Stimulated activated CD4-positive, alpha-beta T cell treated with anti-CD3 and anti-CD28 coated beads, Interleukin-1b, Interleukin-23, amount 100 ng/mL, for 1 hour (primary cell): ENCODE measurements at places on chromosomes 4 and X.

GRCh38 chr4:41504167-41504818 lies 33.7 kb upstream of the LIMCH1 start:
- no peak for DNase-seq

DNA sequence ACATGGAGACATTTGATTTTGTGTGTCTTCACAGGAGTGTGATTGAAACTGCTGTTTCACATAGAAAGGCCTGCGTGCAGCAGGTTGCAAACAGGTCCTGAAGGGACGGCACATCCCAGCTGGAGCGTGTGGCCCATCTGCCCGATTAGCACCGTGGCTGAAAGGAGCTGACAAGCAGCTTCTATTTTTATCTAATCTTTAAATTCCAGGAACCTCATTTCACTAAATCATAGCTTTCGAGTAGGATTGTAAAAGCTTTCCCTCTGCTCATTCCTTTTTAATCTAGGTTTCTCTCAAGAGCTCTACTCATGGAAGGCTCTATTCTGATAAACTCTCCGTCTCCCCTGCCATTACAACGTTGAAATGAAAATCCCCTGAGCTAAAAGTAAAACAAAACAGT lies 106.8 kb downstream of the FSTL5 start:
- no peak for DNase-seq

DNA sequence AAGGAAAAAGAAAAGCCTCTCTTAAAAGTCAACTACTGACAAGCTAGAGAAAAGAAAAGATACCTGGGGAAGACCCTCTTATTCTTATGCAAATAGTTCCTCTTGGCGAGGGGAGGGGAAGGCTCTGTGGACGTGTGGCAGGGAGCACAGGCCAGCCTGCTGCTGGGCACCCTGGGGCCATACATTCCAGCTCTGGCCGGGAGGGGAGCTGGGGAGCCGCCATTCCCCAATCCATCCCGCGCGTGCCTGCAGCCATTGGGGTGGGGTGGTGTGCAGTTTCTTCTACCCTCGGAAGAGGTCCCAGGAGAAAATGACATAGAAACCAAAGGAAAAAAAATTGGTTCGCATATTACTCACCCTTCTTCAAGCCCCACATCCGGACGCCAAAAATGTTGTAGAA lies 1496.4 kb downstream of the RPA4 start:
- DNase-seq: no peak

- DNase-seq: no peak
Observed at GRCh38 chr4:81796790-81797528, 325.3 kb upstream of the RASGEF1B start.

GRCh38 chr4:156705311-156705710 lies 266.3 kb downstream of the PDGFC start:
- no peak for DNase-seq

DNA sequence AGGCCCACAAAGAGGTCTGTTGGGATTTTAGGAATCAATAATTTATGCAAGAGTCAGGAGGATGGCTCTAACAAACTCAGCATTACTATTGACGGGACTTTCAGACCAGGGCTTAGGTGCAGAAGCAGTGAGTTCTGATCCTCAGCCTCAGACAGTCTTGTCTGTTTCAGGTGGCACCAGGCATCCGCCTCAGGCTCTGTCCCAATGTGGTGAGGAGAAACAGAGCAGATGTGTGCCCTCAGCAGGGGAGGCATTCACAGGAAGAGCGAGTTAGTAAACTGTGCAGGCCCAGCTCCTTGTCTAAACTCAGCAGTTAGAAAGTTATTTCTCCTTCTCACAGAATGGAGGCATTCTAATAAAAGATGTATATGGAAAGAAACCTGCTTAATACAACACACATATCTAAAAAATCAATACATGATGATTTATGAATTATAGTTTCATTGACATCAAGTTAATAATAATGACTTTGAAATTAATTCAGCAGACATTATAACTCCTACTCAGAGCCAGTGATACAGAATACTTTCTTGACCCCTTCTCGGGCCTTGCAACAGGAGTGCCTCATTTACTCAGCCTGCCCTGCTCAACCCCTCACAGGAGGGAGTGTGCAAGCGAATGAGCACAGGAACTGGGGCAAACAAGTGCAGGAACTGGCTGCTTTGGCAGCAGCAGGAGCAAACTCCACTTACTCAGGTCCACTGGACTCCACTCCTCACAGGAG lies 202.8 kb upstream of the SMIM31 start:
- DNase-seq: no peak

GRCh38 chr4:142383354-142383753 lies 462.7 kb downstream of the INPP4B start:
- no peak for DNase-seq

- no peak for DNase-seq
Observed at GRCh38 chr4:173909294-173909693, 374.2 kb downstream of the FBXO8 start.

GRCh38 chrX:140762061-140762460 lies 52.5 kb downstream of the LINC00632 start:
- no peak for DNase-seq

DNA sequence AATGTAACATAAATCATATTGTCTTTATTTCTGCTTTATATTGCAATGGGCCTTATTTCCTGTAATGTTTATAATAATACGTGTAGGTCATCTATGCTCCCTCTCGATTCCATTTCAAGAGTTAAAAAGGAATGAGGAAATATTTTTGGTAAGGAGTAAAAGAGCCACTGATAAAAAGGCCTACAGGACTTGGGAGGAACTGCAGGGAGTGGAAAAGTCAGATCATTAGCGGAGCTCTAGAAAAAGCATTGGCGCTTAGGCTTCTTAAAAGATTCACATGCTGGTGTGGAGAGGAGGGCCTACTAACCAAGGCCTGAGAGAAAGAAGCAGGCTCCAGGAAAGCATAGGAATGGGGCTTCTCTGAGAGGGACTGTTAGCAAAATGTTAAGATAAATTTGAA lies 82.9 kb upstream of the PNPLA4 start:
- no peak for DNase-seq

GRCh38 chr4:111842336-111842735 lies 302.9 kb upstream of the FAM241A start:
- DNase-seq: no peak

DNA sequence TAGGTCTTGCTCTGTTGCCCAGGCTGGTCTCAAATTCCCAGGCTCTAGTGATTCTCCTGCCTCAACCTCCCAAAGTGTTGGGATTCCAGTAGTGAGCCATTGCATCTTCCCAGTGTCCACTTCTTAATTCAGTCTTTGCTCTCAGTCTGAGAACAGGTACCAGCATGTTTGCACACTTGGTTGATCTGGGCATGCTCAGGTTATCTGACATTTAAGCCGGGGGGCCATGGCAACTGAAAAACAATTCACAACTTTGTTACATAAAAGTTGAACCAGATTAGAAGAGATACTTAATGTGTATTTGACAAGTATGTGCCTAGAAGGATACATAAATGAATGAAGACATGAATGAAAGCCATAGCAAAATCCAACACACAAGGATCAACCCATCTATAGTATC lies 39.0 kb downstream of the FGFBP1 start:
- no peak for DNase-seq

DNA sequence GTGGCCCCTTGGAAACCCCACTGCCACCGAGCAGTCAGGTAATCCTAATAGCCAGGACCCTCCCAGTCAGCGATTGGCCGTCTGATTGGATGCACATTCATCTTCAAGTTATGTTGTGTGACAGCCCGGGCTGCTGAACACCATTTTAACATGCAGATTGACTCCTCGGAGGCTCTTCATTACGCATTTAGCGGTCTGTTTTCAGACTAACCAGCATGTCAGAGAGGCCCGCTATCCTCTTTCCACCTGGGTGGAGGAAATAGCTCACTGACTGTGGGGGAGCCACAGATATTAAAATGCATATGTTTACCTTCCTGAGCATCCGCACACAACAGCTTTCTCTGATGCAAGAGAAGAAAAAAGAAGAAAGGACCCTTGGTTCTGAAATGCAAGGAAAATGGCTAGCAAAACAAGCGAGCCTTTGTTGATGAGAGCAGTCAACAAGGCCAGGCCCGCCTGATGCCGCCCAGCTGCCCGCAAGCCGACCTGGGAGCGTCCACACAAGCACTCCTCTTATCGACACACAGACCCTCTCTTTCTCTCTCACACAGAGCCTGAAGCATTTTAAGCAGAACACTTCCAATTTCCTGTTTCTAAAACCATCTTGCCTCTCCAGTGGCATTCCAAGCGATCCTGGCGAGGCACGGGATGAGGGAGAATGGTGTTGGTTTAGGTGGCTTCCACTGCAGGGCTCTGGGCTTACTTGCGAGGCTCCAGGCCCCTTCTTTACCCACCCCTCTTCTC lies 118.3 kb downstream of the MGST2 start:
- DNase-seq: no peak
